ENCODE measurements at places on chromosomes 6 and 20. TPM values are rescaled to one million over a fixed set of nuclear protein-coding genes. Genes with fewer than 3 reads are reported as not detected.

HSPA1B gene
- 131 TPM for total RNA-seq

CAGE1 gene
- total RNA-seq: not detected

NELFCD gene
- total RNA-seq: 27.5 TPM

CPXM1 gene
- 2.9 TPM for total RNA-seq

LINC00237 gene
- not detected for total RNA-seq

PLA2G7 gene
- total RNA-seq: 0.63 TPM

OSTM1 gene
- total RNA-seq: 38.4 TPM

TPD52L1 gene
- 29.4 TPM for total RNA-seq

SLC22A2 gene
- not detected for total RNA-seq

CCNC gene
- total RNA-seq: 23.1 TPM

OOEP gene
- total RNA-seq: not detected

DPPA5 gene
- total RNA-seq: not detected

TCF19 gene
- total RNA-seq: 1.6 TPM

BPIFA1 gene
- not detected for total RNA-seq

SLC12A5 gene
- not detected for total RNA-seq

AIF1 gene
- total RNA-seq: 27.3 TPM

CDS2 gene
- total RNA-seq: 45.5 TPM

RAD21L1 gene
- total RNA-seq: not detected

DDO gene
- total RNA-seq: 4.4 TPM

DEF6 gene
- total RNA-seq: 2.2 TPM

UTRN gene
- total RNA-seq: 75.8 TPM

DSP gene
- total RNA-seq: 121 TPM

PHF10 gene
- 49.9 TPM for total RNA-seq

TBXT gene
- total RNA-seq: not detected

TINAG gene
- not detected for total RNA-seq

KCNB1 gene
- total RNA-seq: 2.7 TPM

PREX1 gene
- 21.7 TPM for total RNA-seq

BPIFB1 gene
- total RNA-seq: not detected

GRM1 gene
- 0.08 TPM for total RNA-seq

ABHD12 gene
- total RNA-seq: 40.6 TPM

DOK5 gene
- total RNA-seq: 11.6 TPM

CD24 gene
- total RNA-seq: 0.63 TPM

LY86 gene
- total RNA-seq: 5.2 TPM

RAET1L gene
- not detected for total RNA-seq

MMP24 gene
- 3.8 TPM for total RNA-seq

TMEM14A gene
- 13.4 TPM for total RNA-seq

TNFRSF21 gene
- 7.4 TPM for total RNA-seq

FOXA2 gene
- not detected for total RNA-seq

PARD6B gene
- total RNA-seq: 4.4 TPM

POM121L2 gene
- not detected for total RNA-seq

RSPH3 gene
- total RNA-seq: 10.0 TPM

QRSL1 gene
- 17.1 TPM for total RNA-seq

HRH3 gene
- not detected for total RNA-seq

SAMD5 gene
- 1.1 TPM for total RNA-seq

HCRTR2 gene
- total RNA-seq: not detected

PRDM13 gene
- total RNA-seq: not detected

PLN gene
- total RNA-seq: 560 TPM

TP53TG5 gene
- total RNA-seq: not detected

SNX21 gene
- 54.7 TPM for total RNA-seq

HLA-DMB gene
- 3.6 TPM for total RNA-seq

C20orf141 gene
- not detected for total RNA-seq
